ENCODE measurements at places on chromosomes 4 and X. TPM values are rescaled to one million over a fixed set of nuclear protein-coding genes. Genes with fewer than 3 reads are reported as not detected.

GRCh38 chrX:150119323-150119722 lies 181.0 kb upstream of the EOLA2 start:
- DNase-seq: no peak

The PRDM8 gene
- 0.28 TPM for total RNA-seq

DNA sequence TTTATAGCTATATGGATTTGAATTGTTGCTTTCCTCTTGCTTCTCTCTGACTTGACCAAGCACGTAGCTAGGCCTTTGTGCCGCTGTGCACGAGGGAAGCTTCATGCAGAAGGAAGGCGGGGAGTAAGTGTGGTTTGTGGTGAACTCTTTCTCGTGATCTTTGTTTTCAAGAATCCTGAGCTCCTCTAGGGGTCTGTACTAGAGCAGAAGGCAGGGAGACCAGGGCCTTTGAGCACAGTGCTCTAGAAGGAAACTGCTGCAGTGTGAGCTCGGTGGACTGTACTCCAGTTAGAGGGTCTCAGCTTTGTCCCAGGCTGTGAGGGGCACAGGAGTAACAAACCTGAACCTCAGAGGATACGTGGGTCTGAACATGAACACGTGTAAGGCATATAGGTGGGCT lies 49.0 kb downstream of the AGA start:
- DNase-seq: no peak

The NAP1L2 gene
- total RNA-seq: 0.55 TPM

GRCh38 chr4:107065201-107065600 lies 29.1 kb upstream of the DKK2 start:
- DNase-seq: no peak

GRCh38 chrX:131217989-131218388 lies 71.1 kb downstream of the IGSF1 start:
- DNase-seq: no peak

Data from left lobe of liver (tissue), 2 donors.